ENCODE measurements at places on chromosomes 13 and 19.

GRCh38 chr13:73740666-73741065, 393.5 kb downstream of the KLF12 start:
- no peak for DNase-seq

GRCh38 chr13:95060014-95060519, 241.2 kb downstream of the ABCC4 start:
- no peak for DNase-seq

GRCh38 chr13:91162180-91162579, 185.3 kb upstream of the MIR17HG start:
- DNase-seq = no peak

- no peak for DNase-seq
Measured at GRCh38 chr19:13557756-13558398, 51.6 kb upstream of the CACNA1A start.

DNA sequence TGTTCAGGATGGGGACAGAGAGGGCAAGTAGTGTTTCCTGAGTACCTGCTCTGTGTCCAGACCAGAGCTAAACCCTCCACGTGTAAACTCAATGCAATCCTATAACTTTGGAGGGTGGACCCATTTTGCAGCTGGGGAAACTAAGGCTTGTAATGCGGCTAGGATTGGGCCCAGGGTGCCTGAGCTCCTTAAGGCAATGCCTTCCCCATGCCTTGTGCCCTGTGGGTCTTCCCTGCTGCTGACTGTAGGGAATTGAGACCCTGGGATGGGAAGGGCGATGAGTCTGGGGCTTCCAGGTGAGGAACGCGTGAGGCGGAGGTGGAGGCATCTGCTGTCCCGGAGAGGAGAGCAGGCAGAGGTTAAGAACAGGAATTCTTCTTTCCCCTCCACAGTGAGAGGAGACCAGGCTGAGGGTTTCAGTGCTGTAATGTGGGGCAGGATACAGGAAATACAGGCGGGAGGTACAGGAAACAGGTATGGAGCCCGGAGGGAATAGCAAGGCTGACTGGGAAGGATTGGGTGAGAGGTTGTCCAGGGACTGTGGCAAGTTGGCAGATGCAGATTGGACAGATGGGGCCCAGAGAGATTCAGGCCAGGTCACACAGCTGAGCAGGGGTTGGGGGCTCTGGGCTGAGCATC, 19.2 kb downstream of the SLC27A1 start:
- no peak for DNase-seq
